ENCODE measurements at places on chromosomes 6 and 20. TPM values are rescaled to one million over a fixed set of nuclear protein-coding genes. Genes with fewer than 3 reads are reported as not detected.

ZNF391 gene
- 8.3 TPM for total RNA-seq

- peak; percentile 42 for DNase-seq
These were observed 827.3 kb downstream of the DHX35 start for GRCh38 chr20:39789411-39789810.

- DNase-seq = no peak
These were observed 49.3 kb downstream of the CD83 start for GRCh38 chr6:14166839-14167238.

DNA sequence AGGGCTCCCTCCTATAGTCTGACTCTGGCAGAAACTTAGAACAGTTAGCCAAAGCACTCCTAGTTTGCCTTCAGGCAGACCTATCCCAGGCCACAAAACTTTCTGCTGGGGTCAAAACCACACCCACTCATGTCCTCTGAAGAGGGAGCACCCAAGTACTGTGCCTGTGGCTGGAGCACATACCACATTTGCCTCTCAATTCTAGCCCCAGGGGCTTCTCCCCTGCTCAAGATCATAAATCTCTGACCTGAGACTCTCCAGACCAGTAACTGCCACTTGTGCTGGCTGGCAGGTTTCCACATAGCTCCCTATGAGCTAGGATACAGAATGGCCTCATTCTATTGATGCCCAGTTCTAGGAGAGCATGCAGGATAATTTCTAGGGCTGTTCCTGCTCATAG lies 781.0 kb downstream of the EYS start:
- DNase-seq = no peak

GRCh38 chr6:11772109-11772825 lies 6.3 kb downstream of the ADTRP start:
- peak; percentile 96 for DNase-seq

DNA sequence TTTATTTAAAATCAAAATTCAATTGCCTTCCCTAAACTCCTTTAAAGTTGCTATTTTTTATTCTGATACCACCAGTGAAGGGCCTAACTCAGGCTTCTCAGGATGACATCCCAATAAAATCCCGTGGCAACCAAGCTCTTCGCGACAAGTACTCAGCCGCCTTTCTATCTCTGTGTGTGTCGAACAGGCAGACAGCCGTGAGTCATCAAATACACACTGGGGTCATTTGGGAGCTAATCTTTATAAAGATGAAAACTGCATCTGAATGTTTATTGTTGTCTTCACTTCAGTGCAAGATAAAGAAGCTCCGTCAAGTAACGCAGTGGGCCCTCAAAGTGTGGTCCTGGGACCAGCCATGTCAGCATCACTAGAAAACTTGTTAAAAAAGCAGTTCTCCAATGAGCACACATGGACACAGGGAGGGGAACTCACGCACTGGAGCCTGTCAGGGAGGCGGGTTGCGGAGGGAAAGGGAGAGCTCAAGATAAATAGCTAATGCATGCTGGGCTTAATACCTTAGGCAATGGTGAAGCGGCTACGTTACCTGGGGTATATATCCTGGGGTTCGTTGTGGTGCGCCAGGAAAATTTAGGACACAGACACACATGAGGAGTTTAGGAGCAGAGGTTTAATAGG lies 119.3 kb downstream of the RNF144B start:
- DNase-seq = no peak

DNA sequence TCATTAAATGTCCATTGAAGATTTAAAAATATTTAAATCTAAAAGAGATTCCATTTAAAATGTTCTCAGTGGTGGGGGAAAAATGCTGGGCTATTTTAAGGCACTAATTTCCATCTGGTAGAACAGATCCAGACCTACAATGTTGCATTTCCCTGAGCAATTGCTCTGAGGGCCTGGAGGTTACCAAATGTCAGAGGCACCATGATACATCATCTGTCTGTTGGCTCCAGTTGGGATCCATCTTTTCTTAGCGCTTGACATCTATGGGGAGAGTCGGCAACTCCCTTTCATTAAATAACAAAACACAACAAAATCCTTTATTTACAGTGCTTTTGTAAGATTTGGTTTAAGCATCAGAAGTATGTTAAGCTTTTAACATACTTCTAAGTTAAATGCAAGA lies 224.5 kb downstream of the FOXC1 start:
- no peak for DNase-seq

- DNase-seq = no peak
These were observed 237.7 kb upstream of the AGPAT4 start for GRCh38 chr6:161511447-161512095.
